ENCODE measurements at places on chromosomes 2 and 18.

- no peak for DNase-seq
These were observed 28.0 kb downstream of the DNER start for GRCh38 chr2:229686122-229686919.

GRCh38 chr18:22346401-22346952 is 71.2 kb downstream of the CTAGE1 start:
- peak; percentile 10 for DNase-seq

- DNase-seq, result no peak
These were observed 68.7 kb upstream of the EDAR start for GRCh38 chr2:109057686-109058085.

DNA sequence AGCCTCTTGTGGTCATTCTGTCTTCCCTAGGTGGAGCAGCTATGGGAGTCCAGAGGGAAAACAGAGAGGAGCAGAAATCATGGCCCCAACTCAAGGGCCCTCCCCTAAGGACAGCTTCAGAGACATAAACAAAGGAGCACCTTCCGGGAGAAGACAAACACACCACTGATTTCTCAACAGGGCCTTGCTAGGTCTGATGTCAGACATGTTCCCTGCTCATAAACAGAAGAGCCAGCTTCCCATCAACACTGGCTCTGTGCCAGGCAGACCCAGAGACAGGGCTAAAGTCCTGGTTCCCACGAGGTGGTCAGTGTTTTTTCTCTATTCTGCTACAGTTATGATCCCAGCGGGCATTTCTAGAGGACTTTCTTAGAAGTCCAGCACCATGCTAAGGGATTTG is 19.3 kb downstream of the CXCR2 start:
- DNase-seq, result no peak

DNA sequence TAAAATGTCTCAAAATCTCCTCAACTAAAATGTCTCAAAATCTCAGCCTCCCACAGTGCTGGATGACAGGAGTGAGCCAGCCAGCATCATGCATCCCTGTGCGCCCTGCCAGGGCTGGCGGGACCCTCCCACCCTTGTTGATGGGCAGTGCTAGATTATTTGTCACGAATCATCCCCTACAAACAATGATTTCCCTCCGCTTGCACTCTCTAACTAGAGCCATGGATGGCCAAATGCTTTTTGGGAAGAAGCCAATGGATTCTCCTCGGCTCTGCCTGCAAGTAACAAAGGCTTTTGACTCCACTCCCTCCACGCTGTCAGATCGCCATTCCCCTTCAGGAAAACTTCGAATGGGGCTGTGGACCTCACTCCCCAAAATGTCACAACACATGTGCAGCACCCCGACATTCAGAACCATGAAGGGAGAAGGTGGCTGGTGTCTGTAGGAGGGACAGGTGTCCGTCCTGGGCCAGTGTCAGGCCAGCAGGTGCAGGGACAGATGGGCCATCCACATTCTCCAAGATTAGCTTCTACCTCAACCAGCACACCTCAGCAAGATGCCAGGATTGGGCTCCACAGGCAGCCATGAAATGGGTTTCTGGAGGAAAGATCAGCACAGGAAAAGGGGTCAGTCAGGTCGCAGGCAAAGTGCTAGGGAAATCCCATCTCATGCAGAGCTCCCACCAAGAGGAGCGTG is 11.5 kb downstream of the AMER3 start:
- no peak for DNase-seq

DNA sequence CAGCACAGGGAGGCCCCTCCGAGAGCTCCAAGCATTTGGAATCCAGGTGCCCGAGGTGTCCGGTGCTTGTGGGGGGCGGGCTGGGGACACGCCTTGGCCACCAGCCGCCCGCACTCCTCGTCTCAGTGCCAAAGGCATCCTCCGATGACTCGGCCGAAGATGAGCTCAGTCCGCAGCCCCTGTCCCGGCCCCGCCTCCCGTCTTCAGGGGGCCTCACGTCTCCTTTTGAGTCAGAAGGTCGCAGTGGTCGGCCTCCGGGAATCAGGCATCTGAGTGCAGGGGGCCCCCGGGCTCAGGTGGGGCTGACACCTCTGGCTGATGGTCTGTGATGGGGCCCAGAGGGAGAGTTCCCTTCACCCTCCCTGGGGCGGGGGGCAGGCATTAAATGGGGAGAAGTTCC is 74.8 kb downstream of the NFATC1 start:
- no peak for DNase-seq

- DNase-seq, result no peak
These were observed 27.5 kb downstream of the GEN1 start for GRCh38 chr2:17781482-17781881.

DNA sequence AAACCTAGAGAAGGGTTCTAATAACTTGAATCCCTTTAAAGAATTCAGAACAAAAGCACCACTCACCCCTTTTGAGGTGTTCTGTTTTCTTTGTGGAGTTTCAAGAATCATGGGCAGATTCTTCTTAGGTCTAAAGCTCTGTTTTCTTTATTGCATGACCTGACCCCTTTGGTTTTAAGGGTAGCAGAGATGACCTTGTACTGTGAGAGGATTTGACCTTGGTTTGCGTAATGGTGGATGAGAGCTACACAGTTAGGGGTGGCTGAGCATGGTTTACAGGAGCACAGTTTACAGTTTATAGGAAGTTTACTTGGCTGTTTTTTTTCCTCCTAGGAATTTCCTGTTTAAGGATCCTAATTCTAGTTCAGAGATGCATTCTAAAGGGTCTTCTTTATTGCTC is 1095.6 kb upstream of the NRXN1 start:
- DNase-seq, result no peak

DNA sequence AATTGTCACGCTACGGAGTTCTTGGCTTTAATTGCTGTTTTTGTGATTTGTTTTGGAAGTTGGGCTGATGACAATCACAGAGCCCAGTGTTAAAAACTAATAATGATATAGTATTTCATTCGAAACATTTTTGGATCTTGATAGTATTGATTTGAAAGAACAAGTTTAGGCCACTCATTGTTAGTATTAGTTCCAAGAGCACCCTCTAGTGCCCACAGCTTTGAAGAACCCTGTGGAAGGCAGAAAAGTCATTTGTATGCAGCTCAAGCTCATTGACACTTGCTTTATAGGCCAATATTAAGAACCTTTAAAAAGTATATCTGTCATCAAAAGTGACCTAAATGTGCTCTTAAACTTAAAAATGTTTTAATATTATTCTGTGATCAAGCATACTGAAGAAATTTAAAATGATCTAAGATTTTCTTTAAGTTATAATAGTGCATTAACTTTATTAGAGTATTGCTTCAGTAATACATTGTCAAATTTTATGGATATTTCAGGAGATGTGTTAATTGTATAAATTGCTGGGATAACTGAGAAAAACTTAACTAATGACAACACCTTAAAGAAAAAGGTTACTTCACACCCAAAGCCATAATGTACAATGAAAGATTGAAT is 191.0 kb downstream of the GRB14 start:
- DNase-seq, result peak; percentile 64

DNA sequence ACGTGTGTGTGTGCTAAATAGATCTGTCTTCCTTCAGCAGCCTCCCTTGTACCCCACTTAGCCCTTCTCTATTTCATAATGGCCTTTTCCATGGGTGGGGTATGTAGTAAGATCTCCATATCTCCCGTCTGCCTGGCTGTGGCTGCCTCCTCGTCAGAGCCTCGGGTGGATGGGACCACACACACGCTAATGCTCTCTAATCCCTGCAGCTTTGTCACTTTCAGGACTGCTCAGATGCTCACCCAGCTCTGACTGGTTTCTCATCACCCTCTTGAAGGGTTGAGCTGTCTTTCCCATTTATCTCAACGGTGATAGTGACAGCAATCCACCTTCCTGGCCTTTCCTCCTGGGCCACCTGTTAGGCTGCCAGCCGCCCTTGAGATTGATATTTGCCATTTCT is 95.3 kb downstream of the DCC start:
- DNase-seq, result no peak

DNA sequence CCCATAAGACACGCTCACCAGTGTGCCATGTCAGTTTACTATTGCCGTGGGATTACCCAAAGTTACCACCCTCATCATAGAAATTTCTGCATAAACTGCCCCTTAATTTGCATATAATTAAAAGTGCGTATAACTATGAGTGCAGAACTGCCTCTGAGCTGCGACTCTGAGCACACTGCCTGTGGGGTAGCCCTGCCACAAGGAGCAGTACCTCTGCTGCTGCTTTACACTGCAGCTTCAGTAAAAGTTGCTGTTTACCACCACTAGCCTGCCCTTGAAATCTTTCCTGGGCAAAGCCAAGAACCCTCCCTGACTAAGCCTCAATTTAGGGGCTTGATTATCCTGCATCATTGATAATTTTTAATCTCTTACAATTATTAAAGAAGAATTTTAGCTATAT is 213.9 kb upstream of the MAP2 start:
- DNase-seq, result no peak

GRCh38 chr2:45498661-45499550 is 112.2 kb downstream of the SRBD1 start:
- no peak for DNase-seq

DNA sequence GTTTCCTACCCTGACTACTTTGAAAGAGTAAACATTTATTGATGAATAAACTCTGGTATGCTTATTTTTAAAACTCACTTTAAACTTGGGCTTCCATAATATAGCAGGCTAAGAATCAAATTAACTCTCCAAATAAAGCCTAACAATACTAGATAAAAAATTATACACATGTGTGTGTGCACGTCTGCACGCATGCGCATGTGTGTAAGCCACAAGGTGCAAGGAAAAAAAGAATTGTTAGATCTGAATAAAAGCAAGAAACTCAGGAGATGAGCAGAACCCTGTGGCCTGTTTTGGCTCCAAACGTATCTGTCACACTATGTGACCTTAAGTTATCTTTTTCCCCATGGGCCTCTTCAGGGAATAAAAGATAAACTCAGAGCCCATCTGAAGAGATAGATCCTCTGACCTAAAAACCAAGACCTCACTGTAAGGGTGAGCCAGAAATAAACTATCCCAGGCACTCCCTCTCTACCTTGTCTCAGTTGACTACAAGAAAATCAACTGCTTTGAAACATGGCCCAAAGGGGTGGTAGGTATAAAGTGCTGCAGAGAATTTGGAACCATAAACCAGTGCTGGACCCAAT is 6.3 kb downstream of the HDHD2 start:
- DNase-seq, result no peak

- DNase-seq, result no peak
These were observed 397.8 kb downstream of the NBAS start for GRCh38 chr2:15163326-15163725.

- DNase-seq, result no peak
These were observed 3.0 kb downstream of the NEURL3 start for GRCh38 chr2:96501886-96502810.

DNA sequence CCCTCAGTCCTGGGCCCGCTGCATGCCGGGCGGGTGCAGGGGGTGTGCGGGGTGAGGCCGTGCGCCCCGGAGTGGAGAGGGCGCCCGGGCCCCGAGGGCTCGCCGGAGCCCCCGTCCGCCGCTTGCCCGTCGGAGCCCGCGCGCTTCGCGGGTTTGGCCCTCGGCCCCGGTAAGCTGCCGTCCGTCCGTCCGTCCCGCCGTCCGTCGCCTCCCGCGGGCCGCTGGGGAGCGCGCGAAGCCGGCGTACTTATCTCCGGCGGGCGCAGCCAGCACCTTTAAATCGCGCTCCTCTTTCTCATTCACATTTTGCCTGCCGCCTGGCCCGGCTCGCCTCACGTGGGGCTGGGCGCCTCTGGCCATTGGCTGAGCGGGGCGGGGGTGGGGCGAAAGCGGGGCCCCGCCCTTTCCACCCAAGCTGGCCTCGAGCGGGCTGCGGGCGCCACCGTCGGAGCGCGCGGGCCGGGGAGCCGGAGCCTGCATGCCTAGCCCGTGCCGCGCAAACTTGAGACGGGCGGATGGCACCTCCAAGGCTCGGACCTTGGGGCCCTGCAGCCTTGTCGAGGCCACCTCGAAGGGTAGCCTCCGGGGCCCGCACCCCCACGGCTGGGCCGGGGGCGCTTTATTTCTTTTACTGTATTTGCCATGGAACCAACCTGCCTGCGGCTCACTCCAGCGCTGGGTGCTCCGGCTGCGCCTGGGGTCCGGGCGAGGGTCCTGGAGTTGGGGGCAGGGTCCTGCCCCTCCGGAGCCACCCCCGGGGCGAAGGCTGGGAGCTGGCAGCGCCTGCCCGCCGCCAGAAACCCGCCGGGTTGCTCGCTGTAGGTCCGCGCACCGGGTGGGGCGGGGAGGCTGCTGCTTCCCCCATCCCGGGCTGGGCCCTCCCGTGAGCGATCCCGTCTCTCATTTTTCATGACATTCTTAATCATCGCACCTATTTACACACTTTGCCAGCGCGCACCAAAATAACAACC is at the start of gene GBX2:
Gene GBX2 (minus strand): TSS at position 277 of the 971 bp plus-strand sequence. CDS start 415 bp downstream, outside the sequence.
- no peak for DNase-seq
